ENCODE measurements at places on chromosomes 6 and 20.

GRCh38 chr6:87860902-87861301 is 158.9 kb upstream of the AKIRIN2 start:
- H3K36me3 ChIP-seq = no peaks in the 10 kb centered on the region
- no peak overlapping the region for H3K27ac ChIP-seq
- H3K27me3 ChIP-seq = peaks cover 3% of the 10 kb centered on the region
- DNase-seq = no peak

DNA sequence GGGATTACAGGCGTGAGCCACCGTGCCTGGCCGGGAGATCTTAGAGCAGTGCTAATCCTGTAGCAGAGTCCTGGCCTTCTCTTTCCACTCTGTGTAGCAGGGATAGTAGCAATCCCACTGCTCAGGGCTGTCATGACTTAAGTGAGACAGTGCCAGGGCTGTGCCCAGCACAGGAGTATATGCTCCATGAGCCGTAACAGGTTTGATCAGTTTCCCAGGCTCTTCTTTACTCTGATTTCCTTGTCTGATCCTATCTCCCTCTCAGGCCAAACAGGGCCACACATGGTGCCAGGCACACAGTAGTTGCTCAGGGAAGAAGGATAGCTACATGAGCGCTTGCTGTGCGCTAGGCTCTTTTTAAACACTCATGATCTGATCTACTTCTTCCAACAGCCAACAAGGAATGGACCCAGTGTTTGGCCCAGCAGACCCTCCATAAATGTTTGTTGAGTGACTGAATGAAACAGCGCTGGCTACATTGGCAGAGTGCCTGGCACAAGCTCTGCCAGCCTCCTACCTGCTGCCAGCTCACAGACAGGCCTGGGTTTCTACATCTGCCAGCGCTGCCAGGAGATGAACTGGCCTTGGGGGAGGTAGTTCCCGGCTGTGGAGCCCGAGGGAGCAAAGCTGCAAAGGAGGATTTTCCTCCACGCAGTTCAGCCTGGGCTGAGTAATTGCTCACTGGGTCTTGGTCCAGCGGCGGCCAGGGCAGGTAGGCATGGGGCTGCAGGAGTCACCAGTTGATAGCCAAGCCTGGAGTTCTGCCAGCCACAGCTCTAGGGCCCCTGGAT is 36.9 kb downstream of the SNAI1 start:
- H3K27me3 ChIP-seq = no peaks in the 10 kb centered on the region
- H3K4me3 ChIP-seq = no peak overlapping the region
- DNase-seq = no peak
- no peaks in the 10 kb centered on the region for H3K4me1 ChIP-seq
- H3K36me3 ChIP-seq = no peaks in the 10 kb centered on the region
- H3K27ac ChIP-seq = no peak overlapping the region

DNA sequence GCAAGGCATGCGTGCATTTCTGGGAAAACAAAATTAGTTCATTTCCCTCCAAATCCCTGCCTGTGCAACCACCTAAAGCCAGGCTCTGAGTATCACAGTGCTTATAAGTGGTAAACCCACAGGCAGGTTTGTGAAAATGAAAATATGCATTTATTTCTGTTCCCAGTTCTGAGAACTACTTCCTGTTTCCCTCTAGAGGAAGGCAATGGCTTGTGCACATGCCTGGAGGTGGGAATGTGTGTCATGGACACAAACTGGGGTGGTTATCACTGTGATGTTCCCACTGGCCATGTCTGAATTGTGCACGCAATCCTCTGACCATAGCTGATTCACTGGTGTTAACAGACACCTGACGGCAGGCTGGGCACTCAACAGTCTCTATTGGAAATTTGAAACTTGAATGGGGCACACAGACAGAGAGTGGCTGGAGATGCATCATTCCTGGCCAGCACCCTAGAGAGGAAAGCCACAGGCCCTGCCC is 26.3 kb downstream of the FAM110A start:
- H3K4me3 ChIP-seq = no peak overlapping the region
- H3K27me3 ChIP-seq = no peaks in the 10 kb centered on the region
- no peaks in the 10 kb centered on the region for H3K36me3 ChIP-seq

- H3K36me3 ChIP-seq = peaks cover 29% of the 10 kb centered on the region
- no peaks in the 10 kb centered on the region for H3K27me3 ChIP-seq
- no peak overlapping the region for H3K4me3 ChIP-seq
Measured at GRCh38 chr6:126002755-126003679, 16.7 kb downstream of the TRMT11 start.

GRCh38 chr6:71157345-71157744 is 131.3 kb upstream of the OGFRL1 start:
- peaks cover 7% of the 10 kb centered on the region for H3K27me3 ChIP-seq
- no peaks in the 10 kb centered on the region for H3K4me1 ChIP-seq

GRCh38 chr6:140867336-140867735 is 1265.4 kb upstream of the GJE1 start:
- DNase-seq = no peak

DNA sequence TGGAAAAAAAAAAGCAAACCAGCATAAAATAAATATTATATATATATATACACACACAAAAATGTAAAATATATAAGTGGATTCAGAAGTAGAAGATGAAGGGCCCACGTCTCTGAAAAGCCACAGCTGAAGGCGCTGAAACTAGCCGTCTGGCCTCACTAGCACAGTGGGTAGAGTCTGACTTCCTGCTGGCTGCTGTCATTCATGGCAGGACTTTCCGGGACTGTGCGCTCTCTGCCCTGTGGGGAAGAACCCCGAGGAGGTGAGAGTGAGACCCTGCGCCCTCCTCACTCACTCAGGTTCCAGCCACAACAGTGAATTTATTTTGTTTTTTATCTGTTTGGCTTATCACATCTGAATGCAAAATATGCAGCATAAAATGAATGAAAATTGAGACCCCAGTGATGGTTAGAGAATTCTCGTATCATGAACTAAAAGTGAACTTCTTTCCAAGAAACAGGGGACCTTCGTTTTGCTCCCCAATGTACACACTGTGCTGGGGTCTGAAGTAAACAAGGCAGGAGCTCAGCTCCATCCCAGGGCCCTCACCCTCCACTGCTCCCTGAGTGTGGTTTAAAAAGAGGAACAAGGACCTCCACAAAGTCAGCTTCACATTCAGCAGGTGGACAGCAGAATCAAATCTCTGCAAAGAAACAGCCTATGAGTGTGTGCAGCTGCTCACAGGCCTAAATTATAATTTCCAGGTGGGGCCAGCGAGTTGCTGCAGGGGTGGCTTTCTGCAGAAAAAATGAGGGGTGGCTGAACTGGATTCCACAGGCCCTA is 1.3 kb upstream of the RAMACL start:
- H3K4me3 ChIP-seq = no peak overlapping the region
- H3K4me1 ChIP-seq = peaks cover 9% of the 10 kb centered on the region
- H3K27me3 ChIP-seq = no peaks in the 10 kb centered on the region
- no peak overlapping the region for H3K27ac ChIP-seq
- no peak for DNase-seq

DNA sequence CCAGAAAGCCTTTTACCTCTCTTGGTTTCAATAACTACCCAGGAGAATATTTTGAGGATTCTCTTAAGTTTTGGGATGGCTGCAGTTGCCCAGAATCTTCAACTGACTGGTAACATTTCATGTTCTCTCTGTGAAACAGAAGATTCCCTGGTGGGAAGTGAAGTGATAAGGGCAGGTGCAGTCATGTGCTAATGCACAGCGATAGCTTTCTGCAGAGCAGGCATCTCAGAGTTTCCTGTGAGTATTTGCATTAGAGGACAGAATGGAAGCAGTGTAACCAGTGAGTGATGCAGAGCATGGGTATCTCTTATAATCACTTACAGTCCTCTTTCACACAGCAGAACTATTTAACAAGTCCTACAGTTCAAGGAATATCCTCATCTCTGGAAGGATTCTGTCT is 76.1 kb downstream of the HCRTR2 start:
- no peak for DNase-seq
- no peaks in the 10 kb centered on the region for H3K27me3 ChIP-seq
- no peak overlapping the region for H3K4me3 ChIP-seq
- no peaks in the 10 kb centered on the region for H3K36me3 ChIP-seq
- no peak overlapping the region for H3K27ac ChIP-seq

GRCh38 chr6:108945681-108946159 is 97.5 kb downstream of the ARMC2 start:
- H3K4me1 ChIP-seq = peaks cover 37% of the 10 kb centered on the region
- no peaks in the 10 kb centered on the region for H3K36me3 ChIP-seq
- H3K4me3 ChIP-seq = no peak overlapping the region
- no peaks in the 10 kb centered on the region for H3K27me3 ChIP-seq
- DNase-seq = no peak

- H3K27me3 ChIP-seq = peaks cover 4% of the 10 kb centered on the region
- H3K4me1 ChIP-seq = no peaks in the 10 kb centered on the region
- no peak for DNase-seq
- no peak overlapping the region for H3K27ac ChIP-seq
- H3K36me3 ChIP-seq = no peaks in the 10 kb centered on the region
Measured at GRCh38 chr6:125537090-125537489, 212.3 kb upstream of the HEY2 start.

DNA sequence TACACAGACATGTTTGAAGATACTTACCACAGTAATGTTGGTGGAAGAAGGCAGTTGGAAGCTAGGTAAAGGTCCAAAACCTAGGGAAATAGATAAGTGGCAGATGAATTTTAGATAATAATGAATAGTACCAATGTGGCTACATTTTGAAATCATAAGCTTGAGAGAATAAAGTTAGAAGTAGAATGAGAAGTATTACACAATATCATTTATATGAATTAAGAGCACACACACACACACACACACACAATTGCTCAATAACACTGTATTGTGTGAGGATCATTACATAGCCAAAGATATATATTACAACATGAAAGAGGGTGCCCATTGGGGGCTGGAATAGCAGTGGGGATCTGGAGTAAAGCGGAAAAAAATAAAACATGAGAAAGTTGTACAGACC is 149.0 kb upstream of the EYA4 start:
- no peaks in the 10 kb centered on the region for H3K27me3 ChIP-seq
- no peak for DNase-seq
- H3K36me3 ChIP-seq = no peaks in the 10 kb centered on the region
- H3K4me1 ChIP-seq = no peaks in the 10 kb centered on the region

DNA sequence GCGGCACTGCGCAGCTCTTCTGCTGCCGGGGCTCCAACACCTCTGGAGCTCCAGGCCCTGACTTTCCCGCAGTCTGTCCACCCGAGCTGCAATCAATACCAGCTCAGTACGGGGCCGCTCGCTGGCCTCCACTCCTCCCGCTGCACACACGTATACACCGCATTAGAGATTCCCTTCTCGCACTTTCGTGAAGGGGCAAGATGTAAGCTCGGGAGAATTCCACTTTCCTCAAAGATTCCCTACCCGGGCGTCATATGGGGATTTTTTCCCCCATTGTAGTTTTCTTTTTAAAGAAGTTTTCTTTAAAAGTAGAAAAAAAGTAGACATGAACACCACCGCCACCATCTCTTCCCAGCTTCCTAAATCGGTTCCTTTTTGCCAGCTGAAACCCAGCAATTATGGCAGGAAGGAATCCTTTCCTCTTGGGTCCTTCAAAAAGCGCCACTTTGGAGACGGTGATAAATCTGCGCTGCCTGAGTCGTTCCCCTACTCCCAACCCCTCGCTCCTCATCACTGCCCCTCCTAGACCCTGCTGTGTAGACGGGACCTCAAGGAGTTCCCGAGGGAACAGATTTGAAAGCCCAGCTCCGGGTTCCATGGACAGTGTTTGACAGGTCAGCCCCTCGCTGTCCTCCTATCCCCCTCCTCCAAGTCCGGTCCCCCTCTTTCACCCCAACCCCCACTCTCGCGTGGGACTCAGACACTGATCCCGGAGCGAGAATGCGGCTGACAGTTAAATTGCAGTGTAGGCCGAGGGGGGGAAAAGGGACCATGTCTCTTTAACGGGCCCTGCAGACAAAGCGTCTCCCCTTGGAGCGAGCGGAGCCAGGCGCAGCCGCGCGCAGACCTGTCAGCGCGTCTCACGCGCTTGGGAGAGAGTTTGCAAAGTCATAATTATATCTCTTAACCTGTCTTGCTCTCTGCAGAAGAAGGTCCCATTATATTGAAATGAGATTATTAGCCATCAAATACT is 39.5 kb downstream of the NCR2 start:
- H3K36me3 ChIP-seq = no peaks in the 10 kb centered on the region
- peaks cover 89% of the 10 kb centered on the region for H3K27me3 ChIP-seq
- H3K27ac ChIP-seq = no peak overlapping the region
- DNase-seq = no peak

- no peaks in the 10 kb centered on the region for H3K36me3 ChIP-seq
- H3K27ac ChIP-seq = no peak overlapping the region
- no peak for DNase-seq
- no peaks in the 10 kb centered on the region for H3K4me1 ChIP-seq
- no peak overlapping the region for H3K4me3 ChIP-seq
Measured at GRCh38 chr20:4261333-4262284, 246.3 kb upstream of the RNF24 start.

DNA sequence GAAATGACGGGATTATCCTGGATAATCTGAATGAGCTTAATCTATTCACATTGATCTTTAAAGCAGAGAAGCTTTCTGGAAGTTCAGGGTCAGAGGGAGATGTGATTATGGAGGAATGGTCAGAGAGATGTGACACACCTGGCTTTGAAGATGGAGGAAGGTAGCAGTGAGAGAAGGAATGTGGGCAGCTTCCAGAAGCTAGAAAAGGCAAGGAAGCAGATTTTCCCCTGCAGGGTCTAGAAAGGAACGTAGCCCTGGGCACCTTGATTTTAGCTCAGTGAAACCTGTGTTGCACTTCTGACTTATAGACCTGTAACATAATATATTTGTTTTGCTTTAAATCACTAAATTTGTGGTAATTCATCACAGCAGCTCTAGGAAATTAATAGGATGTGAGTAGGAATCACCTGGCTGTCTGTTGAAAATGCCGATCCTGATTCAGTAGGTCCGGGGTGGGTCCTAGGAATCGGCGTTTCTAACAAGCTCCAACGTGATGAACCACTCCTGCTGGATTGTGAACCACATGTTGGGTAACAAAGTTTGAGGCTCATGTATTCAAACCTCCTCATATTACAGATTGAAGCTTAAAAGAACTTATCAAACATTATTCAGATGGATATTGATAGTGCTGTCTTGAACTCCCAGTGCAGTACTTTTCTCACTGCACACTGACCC is 157.0 kb downstream of the GJA1 start:
- H3K4me1 ChIP-seq = no peaks in the 10 kb centered on the region
- no peak overlapping the region for H3K27ac ChIP-seq
- no peak overlapping the region for H3K4me3 ChIP-seq

- H3K27me3 ChIP-seq = no peaks in the 10 kb centered on the region
- peaks cover 46% of the 10 kb centered on the region for H3K36me3 ChIP-seq
- no peak for DNase-seq
- peak overlapping the region; percentile 88 for H3K27ac ChIP-seq
- H3K4me1 ChIP-seq = peaks cover 49% of the 10 kb centered on the region
Measured at GRCh38 chr6:35296931-35297600, 552 bp upstream of the DEF6 start.

GRCh38 chr6:13004601-13005000 is 288.0 kb downstream of the PHACTR1 start:
- no peak overlapping the region for H3K27ac ChIP-seq
- no peaks in the 10 kb centered on the region for H3K4me1 ChIP-seq
- no peak for DNase-seq

GRCh38 chr6:34234667-34235306 is 1.9 kb upstream of the HMGA1 start:
- no peak overlapping the region for H3K4me3 ChIP-seq
- no peak for DNase-seq
- no peaks in the 10 kb centered on the region for H3K27me3 ChIP-seq
- peak overlapping the region; percentile 99 for H3K27ac ChIP-seq
- H3K4me1 ChIP-seq = peaks cover 31% of the 10 kb centered on the region
